ENCODE measurements at places on chromosomes 7 and 10.

DNA sequence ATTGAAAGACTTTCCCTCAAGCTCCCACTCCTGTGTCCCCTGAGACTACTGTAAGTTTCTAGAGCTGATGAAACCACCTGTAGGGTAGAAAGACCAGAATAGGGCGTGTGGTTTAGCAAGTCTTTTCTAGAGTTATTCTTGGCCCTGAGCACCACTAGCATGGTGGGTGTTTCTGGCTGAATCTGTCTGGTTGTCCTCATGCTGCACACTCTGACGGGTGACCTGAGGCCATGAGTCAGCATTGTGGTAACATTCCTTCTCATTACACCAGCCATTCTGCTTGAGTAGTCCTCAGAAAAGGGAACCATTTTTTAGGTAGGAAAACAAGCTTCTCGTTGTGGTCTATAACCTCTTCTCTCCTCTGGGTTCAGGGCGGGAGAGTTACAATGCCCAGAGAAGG lies 250.3 kb downstream of the SNX13 start:
- DNase-seq = no peak

DNA sequence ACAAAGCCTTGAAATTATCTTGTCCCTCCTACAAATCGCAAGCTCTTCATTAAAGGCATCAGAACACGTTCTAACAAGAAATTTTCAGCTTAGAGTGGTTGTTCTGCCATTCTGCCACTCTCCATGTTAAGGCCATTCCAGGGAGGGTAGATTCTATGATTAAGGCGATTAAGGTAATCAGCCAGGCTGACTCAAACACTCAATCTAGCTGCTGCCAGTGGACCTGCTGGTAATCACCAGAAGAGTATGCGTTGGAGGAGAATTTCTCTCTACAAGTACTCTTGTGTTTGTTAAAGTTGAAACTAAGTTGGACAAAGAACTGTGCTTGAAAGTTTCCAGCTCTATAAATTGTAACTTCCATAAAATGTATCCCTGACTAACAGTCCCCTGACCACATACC lies 149.2 kb upstream of the COL1A2 start:
- no peak for DNase-seq

DNA sequence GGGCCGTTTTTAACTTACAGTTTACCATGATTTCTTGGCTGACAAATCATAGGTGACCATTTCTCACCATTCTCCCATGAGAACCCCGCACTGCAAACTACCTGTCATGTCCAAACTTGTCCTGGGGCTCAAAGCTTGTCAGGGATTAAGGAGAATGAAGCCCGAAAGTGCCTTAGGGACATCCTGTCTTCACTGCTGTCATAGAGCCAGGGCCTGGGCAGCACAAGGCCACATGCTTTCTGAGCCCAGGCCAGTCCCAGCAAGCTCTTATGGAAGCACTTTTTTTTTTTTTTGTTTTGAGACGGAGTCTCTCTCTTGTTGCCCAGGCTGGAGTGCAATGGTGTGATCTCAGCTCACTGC lies 33.9 kb downstream of the CCM2 start:
- no peak for DNase-seq

- no peak for DNase-seq
Observed at GRCh38 chr10:65660006-65660405, 1265.8 kb upstream of the LRRTM3 start.

DNA sequence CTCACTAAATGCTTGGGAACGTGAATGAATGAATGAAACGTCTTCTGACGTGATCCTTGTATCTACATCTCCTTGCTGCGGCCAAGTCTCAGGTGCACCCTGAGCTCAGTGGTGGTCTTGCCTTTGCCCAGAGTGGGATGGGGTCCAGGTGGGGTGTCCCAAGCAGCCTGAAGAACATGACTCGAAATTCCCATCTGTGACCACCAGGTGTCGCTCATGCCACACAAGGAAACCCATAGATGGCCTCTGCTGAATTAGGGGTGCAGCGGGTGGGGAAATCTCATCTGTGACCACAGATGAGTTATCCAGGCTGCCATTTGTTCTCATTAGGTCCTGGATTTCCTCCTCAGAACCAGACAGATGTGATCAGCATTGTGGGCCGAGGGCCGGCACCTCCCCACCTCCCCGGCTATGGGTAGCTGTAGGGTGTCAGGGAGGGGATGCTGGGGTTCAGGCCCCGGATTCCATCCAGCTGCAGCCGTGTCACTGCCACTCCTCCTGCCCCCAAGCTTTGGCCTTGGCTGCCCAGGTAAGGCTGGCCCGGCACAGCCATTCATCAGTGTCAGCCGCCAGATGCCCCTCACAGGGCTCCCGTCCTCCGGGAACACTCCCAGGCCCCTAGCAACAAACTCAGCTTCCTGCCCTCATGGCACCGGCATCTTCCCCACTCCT lies 21.0 kb upstream of the GNA12 start:
- no peak for DNase-seq

GRCh38 chr7:116454377-116454776 lies 45.2 kb upstream of the CAV2 start:
- no peak for DNase-seq

DNA sequence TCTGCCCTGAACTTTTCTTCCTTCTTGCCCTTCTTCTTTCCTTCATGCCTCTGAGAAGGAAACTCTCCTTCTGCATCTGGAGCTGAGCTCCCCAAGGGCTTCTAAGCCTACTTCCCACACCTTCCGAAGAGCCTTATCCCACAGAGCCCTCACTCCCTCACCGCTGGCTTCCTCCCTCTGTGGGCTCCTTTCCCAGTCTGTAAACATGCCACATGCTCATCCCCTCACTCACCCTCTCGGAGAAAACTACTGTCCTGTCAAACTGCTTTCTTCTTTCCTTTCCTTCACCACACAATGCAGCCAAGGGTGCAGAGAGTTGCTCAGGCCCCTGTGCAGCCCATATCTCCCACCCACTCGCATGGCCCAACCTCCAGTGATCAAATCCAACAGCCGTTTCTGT lies 18.1 kb downstream of the ANKRD16 start:
- no peak for DNase-seq

DNA sequence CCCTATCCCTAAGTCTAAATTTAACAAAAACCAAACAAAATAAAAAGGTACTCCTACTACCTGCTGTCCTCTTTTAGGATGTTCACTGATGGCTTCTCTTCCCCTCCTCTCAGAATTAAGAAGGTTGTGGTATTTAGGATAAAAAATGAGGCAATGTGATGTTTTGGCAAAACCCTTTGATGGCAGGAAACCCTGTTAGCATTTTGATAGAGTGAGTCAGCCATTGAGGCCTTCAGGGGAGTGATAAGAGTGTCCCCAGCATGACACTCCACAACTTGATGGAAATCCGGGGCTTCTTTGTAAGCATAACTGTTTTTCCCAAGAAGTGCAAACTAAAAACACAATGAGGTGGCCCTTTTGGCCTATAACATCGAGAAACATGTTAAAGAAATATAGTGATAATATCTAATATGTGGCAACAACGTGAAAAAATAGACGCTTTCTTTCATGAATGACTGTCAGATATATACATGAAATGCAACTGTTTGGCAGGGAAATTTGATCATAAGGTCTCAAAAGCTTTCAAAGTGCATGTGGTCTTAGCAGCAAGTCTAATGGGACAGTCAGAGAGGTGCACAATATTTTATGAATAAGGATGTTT lies 55.0 kb downstream of the PRTFDC1 start:
- DNase-seq = no peak

GRCh38 chr7:139984642-139985539 lies 77.9 kb downstream of the PARP12 start:
- no peak for DNase-seq

GRCh38 chr10:124701435-124701834 lies 42.7 kb downstream of the FAM53B start:
- no peak for DNase-seq

GRCh38 chr7:55048221-55048859 lies 29.5 kb downstream of the EGFR start:
- DNase-seq = no peak

- DNase-seq = no peak
Observed at GRCh38 chr10:6988654-6989053, 408.6 kb upstream of the PRKCQ start.

GRCh38 chr10:73043766-73044377 lies 52.8 kb downstream of the P4HA1 start:
- DNase-seq = no peak

GRCh38 chr10:133264461-133264860 lies 12.2 kb downstream of the ADAM8 start:
- DNase-seq = no peak

- DNase-seq = no peak
Observed at GRCh38 chr7:66114743-66115649, at the start of gene CRCP. Gene CRCP, plus strand, starts transcription at chr7:66114847. Its CDS starts 116 bp downstream, at chr7:66114963.

DNA sequence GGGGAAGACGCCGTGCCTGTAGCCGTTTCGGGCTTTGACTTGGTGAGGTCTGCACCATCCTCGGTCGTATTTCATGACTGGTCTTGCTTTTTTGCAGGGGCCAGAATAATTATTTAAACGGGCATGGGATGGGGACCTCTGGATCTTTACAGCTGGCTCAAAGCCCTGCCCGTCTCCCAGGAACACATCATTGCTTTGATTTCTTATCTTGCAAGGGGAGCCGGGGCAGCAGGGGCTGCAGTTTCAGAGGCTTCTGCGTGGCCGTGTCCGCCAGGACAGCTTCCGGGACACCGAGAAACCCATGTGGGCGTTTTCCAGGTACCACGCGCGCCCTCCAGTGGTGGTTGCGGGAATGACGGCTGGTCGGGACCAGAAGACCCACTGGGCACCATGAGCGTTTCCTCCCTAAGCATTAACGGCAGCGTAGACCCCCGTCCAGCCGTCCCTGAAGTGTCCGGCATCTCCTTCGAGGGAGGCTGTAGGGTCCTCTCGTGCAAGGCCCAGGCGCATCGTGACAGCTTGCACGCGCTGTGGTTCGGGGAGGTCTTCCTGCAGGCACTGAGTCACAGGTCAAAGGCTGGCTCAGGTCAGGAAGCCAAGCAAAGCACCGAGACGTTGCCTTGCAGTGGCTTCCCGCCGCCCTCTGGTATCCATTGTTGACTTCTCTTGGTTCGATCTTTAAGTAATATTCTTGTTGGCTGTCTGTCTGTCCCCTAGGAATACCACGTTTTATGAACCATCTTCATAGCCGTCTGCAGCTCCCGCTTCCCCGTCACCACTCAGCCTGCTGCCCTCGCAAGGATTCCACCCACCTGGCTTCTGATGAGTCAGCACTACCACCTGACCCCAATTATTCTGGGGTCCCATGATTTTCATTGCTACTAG lies 16.2 kb upstream of the ZFAND2A start:
- DNase-seq = no peak

- no peak for DNase-seq
Observed at GRCh38 chr7:40077849-40078248, 56.6 kb downstream of the MPLKIP start.

- no peak for DNase-seq
Observed at GRCh38 chr7:5183155-5183554, 6.9 kb upstream of the WIPI2 start.

- no peak for DNase-seq
Observed at GRCh38 chr7:21566094-21566493, 23.3 kb downstream of the DNAH11 start.

DNA sequence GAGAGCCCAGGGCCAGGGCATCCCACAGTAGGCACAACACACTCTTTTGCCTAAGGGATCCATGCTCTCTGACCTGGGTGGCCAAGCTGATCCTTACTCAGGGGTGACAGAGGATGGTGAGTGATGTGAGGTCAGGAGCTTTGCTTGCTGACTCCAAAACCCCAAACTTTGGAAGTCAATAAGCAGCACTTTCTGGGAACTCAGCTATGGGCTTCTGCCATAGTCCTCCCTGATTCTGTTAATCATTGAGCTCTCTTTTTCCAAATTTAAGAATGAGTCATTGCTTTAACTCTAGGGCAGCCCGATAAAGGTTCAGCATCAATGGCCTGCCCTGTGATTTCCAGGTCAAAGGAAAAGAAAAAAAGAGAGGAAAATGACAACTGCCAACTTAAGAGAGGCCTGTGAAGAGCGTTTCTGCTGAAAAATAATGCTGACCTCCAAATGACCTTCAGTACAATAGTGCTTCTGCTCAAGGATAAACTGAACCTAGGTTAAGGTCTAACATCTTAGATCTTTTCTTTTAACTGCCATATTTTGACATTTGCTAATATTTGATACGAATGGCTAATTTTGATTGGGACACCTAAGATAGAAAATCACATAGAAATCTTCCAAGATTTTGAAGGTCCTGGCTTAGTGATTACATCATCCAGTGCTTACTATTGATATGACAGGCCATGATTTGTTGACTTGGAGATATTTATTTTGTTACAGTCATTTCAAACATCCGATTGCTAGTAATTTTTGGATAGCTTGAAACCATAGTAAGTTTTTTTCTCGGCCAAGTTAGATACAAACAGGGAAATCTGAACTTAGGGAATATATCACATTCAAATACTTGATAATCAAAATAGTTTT lies 20.8 kb upstream of the RELN start:
- DNase-seq = no peak

GRCh38 chr10:131843881-131844284 lies 56.9 kb upstream of the PPP2R2D start:
- no peak for DNase-seq

- DNase-seq = no peak
Observed at GRCh38 chr10:26821699-26822570, 38.8 kb downstream of the ABI1 start.

- DNase-seq = no peak
Observed at GRCh38 chr10:42950606-42951485, 126.0 kb upstream of the RET start.

- DNase-seq = no peak
Observed at GRCh38 chr7:83528925-83529423, 120.0 kb downstream of the SEMA3E start.

DNA sequence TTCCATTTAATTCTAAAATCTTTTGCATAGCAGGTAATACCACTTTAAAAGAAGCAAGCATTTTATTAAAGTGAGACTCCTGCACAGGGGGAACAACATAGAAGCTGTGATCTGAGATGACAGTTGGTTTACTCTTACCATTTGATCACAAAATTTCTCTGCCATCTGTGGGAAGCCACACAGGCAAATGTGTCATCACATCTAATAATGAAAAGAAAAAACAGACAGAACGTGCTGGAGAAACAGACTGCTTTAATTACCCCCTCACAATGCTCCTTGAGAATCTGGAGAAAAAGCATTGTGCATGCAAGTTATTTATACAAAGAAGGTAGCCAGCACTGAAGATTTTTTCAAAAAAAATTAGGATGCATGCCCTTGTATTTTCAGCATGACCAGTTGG lies 165.2 kb upstream of the PTER start:
- no peak for DNase-seq

DNA sequence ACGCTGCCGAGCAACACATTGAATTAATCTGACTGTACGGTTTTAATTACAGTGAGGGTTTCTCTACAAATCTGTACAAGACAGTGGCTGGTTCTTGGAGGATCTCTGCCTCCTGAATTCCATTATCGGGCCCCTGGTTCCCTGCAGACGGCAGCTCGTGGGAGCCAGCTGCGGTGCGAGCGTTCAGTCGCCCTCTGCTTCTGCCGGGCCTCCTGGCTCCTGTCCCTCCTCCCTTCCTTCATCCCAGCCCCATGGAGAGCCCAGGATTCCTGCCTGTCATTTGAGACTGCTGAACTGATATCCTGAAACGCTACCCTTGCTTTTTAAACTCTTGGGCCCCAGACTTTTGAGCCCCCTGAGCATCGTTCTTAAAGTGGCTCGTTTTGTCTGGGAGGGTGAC lies 6.6 kb upstream of the DLX6 start:
- DNase-seq = no peak

- DNase-seq = no peak
Observed at GRCh38 chr7:155355745-155356144, 58.1 kb downstream of the INSIG1 start.
